GM23338 (cell line): ENCODE measurements at places on chromosomes 11 and 22.

- H3K27ac ChIP-seq, result no peak overlapping the region
- peak; percentile 79 for DNase-seq
- peaks cover 16% of the 10 kb centered on the region; the same call in 1 of the 2 replicates for H3K4me1 ChIP-seq
- H3K27me3 ChIP-seq, result peaks cover 12% of the 10 kb centered on the region
Observed at GRCh38 chr11:69249311-69250185, 44.4 kb upstream of the MYEOV start.

DNA sequence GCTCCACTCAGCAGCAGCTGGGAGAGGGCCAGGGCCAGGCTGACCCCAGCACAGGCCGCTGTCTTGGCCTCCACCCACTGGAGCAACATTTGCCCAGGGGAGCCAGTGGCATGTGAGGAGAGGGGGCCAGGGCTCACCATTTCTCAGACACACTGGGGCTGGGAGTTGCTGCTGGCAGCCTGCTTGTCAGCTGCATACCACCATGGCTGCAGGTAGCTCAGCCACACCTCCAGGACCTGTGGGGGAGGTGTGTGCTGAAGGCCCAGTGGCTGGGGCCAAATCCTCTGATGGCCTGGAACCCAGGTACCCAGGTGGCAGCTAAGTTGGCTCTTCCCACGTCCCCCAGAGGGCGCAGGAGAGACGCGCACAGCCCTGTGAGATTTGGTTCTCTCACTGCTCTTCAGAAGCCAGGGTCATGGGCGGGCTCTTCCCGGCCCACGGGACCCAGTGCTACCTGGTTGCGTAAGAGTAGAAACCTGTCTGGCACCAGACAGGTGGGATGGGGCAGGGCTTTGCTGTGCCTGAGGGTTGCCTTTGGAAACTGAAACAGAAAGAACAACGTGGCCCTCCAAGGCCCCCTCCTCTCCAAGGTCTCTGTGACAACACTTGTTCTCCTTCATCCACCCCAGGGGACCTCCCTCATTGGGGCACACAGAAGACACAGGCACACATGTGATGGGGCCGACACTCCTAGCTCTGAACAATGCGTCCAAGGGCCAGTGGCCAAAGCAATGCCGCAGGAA lies 98.8 kb downstream of the MED15 start:
- H3K36me3 ChIP-seq, result no peaks in the 10 kb centered on the region
- H3K27me3 ChIP-seq, result no peaks in the 10 kb centered on the region
- no peak overlapping the region for H3K4me3 ChIP-seq
- H3K4me1 ChIP-seq, result no peaks in the 10 kb centered on the region
- H3K27ac ChIP-seq, result no peak overlapping the region
- peak; percentile 97 for DNase-seq

GRCh38 chr11:69554849-69555248 lies 73.4 kb downstream of the LINC01488 start:
- no peaks in the 10 kb centered on the region for H3K27me3 ChIP-seq
- H3K36me3 ChIP-seq, result no peaks in the 10 kb centered on the region
- DNase-seq, result no peak
- H3K27ac ChIP-seq, result no peak overlapping the region

GRCh38 chr11:45035413-45035812 lies 84.7 kb upstream of the TP53I11 start:
- DNase-seq, result no peak
- H3K36me3 ChIP-seq, result no peaks in the 10 kb centered on the region
- H3K4me1 ChIP-seq, result no peaks in the 10 kb centered on the region
- no peak overlapping the region for H3K27ac ChIP-seq

DNA sequence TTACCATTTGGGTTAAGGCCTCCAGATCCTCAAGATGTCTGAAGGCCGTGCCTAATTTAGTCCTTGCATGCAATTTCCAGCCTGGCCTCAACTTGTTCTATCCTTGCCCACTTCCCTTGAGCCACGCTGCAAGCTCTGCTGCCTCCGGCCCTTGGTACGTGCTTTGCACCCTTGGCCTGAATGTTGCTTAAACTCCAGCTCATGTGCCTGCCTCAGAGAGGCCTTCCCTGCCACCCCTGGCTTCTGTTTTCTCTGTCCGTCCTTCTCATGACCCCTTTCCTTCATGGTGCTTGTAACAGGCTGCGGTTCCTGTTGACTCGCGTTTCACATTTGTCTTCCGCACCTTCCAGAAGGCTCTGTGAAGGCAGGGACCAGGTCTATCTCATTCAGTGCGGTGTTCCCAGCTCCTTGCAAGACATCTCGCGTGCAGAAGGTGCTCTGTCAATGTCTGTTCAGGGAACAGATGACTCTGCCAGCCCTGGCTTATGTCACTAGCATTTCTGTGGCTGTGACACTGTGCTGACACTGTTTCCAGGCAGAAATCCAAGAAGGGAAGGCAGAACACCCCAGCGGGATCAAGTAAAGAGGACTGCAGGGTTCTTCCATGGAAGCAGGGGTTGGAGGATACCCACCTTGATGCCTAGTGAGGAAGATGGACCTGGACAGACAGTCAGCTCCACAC lies 61.8 kb downstream of the FBLN1 start:
- peaks cover 7% of the 10 kb centered on the region; the same call in 1 of the 2 replicates for H3K36me3 ChIP-seq
- H3K27me3 ChIP-seq, result no peaks in the 10 kb centered on the region
- DNase-seq, result no peak
- H3K4me3 ChIP-seq, result no peak overlapping the region
- no peaks in the 10 kb centered on the region for H3K4me1 ChIP-seq
- H3K27ac ChIP-seq, result no peak overlapping the region

GRCh38 chr11:74670171-74670570 lies 61.1 kb downstream of the CHRDL2 start:
- no peak overlapping the region for H3K4me3 ChIP-seq
- H3K36me3 ChIP-seq, result no peaks in the 10 kb centered on the region
- H3K4me1 ChIP-seq, result no peaks in the 10 kb centered on the region
- no peaks in the 10 kb centered on the region for H3K27me3 ChIP-seq

DNA sequence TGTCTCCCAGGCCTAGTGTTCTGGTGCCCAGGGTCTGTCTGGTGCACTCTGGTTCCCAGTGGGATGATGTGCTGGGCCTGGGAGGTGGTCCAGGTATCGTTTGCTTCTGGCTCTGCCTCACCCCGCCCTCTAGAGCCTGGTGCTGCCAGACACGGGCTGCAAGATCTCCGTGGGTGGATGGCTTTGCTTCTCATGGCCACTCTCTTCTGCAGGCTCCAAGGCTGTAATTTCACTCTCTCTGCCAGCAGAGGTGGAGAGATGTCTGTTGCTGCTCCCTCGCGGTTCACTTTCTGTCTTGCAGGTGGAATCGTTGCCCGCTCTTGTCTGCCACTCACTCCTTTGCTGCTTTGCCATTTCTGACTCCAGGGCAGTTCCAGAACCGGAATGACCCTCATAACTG lies 13.4 kb downstream of the NADSYN1 start:
- H3K4me3 ChIP-seq, result no peak overlapping the region
- H3K27ac ChIP-seq, result no peak overlapping the region
- DNase-seq, result no peak
- no peaks in the 10 kb centered on the region for H3K27me3 ChIP-seq
- H3K4me1 ChIP-seq, result no peaks in the 10 kb centered on the region

DNA sequence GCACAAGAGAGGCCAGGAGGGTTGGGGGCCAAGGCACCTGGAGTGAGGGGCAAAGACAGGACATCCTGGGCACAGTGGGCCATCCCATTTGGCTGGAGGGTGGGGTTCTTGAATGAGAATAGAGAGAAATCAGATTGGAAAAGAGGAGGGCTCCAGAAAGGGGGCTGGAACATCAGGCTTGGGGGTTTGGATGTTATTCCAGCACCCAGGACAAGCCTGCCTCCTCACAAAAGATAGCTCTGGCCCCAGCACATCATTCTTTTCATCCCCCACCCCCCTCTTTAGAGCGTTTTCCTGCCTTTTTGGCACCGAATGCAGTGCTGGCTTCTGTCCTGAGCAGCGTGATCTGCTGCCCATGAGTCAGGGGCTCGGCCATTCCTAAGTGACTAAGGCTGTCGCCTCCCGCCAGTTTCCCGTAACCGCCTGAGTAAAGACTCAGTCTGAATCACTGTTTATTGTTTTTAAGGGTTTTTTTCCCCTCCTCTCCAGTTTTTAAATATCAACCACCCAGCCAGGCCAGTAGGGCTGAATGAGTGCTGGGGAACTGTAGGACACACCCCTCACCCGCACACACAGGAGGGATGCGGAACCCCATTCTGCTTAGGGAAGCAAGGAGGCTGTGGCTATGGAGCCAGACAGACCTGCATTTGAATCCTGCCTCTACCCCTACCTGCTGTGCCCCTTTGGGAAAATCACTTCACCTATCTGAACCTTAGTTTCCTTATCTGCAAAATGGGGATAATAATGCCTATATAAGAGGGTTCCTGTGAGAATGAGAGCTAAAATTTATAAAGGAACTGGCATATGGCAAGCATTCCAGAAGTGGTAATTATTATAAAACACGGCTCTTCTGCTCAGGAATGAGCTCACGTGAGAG lies 32.4 kb upstream of the NAV2 start:
- H3K4me1 ChIP-seq, result peaks cover 12% of the 10 kb centered on the region; the same call in 1 of the 2 replicates
- H3K27me3 ChIP-seq, result no peaks in the 10 kb centered on the region
- no peak overlapping the region for H3K4me3 ChIP-seq
- no peaks in the 10 kb centered on the region for H3K36me3 ChIP-seq
- peak; percentile 59 for DNase-seq

DNA sequence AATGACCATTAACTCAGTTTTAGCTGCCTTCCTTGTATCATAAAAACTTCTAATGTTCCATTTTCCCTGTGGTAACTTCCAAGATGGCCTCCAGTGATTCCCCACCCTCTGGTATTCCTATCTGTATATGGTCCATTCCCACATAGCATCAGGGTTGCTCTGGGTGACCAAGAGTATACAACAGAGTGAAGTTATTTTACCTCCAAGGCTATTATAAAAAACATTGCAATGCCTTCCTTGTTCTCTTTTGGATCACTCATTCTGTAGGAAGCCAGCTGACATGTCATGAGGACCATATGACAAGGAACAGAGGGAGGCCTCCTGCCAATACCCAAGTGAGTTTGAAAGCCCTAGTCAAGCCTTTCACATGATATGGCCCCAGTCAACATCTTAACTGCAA lies 30.1 kb downstream of the ZNF280B start:
- peaks cover 8% of the 10 kb centered on the region for H3K4me1 ChIP-seq
- peaks cover 96% of the 10 kb centered on the region for H3K27me3 ChIP-seq
- H3K4me3 ChIP-seq, result no peak overlapping the region

GRCh38 chr11:66035653-66036333 lies 9.5 kb upstream of the CATSPER1 start:
- H3K4me3 ChIP-seq, result no peak overlapping the region
- no peaks in the 10 kb centered on the region for H3K27me3 ChIP-seq
- no peaks in the 10 kb centered on the region for H3K4me1 ChIP-seq

GRCh38 chr11:87137711-87138110 lies 100.0 kb downstream of the TMEM135 start:
- no peak overlapping the region for H3K4me3 ChIP-seq
- 0 out of 2 replicates have a peak, but pooled peaks cover 4% of the 10 kb centered on the region for H3K36me3 ChIP-seq
- DNase-seq, result no peak
- H3K4me1 ChIP-seq, result no peaks in the 10 kb centered on the region
- no peaks in the 10 kb centered on the region for H3K27me3 ChIP-seq

DNA sequence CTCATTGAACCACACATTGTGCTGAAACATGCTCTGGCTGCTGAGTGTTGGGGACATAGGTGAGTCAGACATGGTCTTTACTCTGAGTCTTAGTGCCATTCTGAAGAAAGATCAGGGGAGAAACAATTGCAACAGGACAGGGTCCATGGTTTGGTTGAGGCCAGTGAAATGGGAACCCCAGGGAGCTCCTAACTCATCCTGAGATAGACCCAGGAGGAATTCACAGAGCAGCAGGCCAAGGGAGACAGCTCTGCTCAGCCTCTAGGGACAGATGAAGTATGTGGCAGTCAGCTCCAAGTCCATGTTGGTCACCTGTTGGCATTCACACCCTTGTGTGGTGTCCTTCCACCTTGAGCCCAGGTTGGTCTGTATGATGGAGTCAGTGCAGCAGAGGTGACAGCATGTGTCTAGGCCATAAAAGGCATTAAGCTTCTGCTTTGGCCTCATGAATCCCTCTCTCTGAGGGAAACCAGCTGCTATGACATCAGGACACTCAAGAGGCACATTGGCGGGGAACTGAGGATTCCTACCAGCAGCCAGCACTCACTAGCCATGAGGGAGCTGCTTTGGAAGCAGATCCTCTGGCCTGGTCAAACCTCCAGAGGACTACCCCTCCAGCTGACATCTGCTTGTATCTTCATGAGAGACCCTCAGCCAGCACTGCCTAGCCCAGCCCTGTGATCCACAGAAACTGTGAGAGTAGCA lies 50.3 kb upstream of the MYEOV start:
- no peaks in the 10 kb centered on the region for H3K4me1 ChIP-seq
- DNase-seq, result no peak
- no peak overlapping the region for H3K4me3 ChIP-seq

GRCh38 chr11:93034723-93035039 lies 65.2 kb downstream of the MTNR1B start:
- H3K27me3 ChIP-seq, result no peaks in the 10 kb centered on the region
- no peak overlapping the region for H3K4me3 ChIP-seq
- DNase-seq, result no peak
- no peak overlapping the region for H3K27ac ChIP-seq

GRCh38 chr22:23033116-23033905 lies 37.0 kb upstream of the GNAZ start:
- no peaks in the 10 kb centered on the region for H3K36me3 ChIP-seq
- peaks cover 16% of the 10 kb centered on the region for H3K4me1 ChIP-seq
- no peak overlapping the region for H3K4me3 ChIP-seq
- no peak overlapping the region for H3K27ac ChIP-seq
- DNase-seq, result no peak
- H3K27me3 ChIP-seq, result no peaks in the 10 kb centered on the region

- no peaks in the 10 kb centered on the region for H3K27me3 ChIP-seq
- no peak overlapping the region for H3K4me3 ChIP-seq
- H3K36me3 ChIP-seq, result peaks cover 6% of the 10 kb centered on the region; the same call in 1 of the 2 replicates
- H3K4me1 ChIP-seq, result peaks cover 21% of the 10 kb centered on the region
- DNase-seq, result no peak
- H3K27ac ChIP-seq, result 0 out of 2 replicates have a peak overlapping the region, but pooled peaks have one; percentile 32
Observed at GRCh38 chr11:68036141-68036716, 2.6 kb upstream of the TCIRG1 start.

- DNase-seq, result no peak
- H3K4me3 ChIP-seq, result no peak overlapping the region
- H3K4me1 ChIP-seq, result no peaks in the 10 kb centered on the region
- no peaks in the 10 kb centered on the region for H3K27me3 ChIP-seq
- no peak overlapping the region for H3K27ac ChIP-seq
Observed at GRCh38 chr11:110621826-110622225, 90.4 kb downstream of the ARHGAP20 start.
